ENCODE measurements at places on chromosomes 13 and 19. TPM values are rescaled to one million over a fixed set of nuclear protein-coding genes. Genes with fewer than 3 reads are reported as not detected.

CATSPERD gene
- not detected for total RNA-seq

NFIX gene
- total RNA-seq = 10.0 TPM

- no peaks in the 10 kb centered on the region for H3K4me1 ChIP-seq
- H3K27ac ChIP-seq = no peak overlapping the region
- DNase-seq = no peak
- no peak overlapping the region for H3K4me3 ChIP-seq
- peaks cover 25% of the 10 kb centered on the region for H3K36me3 ChIP-seq
Observed at GRCh38 chr19:35885225-35885738, 15.1 kb downstream of the NFKBID start.

DNA sequence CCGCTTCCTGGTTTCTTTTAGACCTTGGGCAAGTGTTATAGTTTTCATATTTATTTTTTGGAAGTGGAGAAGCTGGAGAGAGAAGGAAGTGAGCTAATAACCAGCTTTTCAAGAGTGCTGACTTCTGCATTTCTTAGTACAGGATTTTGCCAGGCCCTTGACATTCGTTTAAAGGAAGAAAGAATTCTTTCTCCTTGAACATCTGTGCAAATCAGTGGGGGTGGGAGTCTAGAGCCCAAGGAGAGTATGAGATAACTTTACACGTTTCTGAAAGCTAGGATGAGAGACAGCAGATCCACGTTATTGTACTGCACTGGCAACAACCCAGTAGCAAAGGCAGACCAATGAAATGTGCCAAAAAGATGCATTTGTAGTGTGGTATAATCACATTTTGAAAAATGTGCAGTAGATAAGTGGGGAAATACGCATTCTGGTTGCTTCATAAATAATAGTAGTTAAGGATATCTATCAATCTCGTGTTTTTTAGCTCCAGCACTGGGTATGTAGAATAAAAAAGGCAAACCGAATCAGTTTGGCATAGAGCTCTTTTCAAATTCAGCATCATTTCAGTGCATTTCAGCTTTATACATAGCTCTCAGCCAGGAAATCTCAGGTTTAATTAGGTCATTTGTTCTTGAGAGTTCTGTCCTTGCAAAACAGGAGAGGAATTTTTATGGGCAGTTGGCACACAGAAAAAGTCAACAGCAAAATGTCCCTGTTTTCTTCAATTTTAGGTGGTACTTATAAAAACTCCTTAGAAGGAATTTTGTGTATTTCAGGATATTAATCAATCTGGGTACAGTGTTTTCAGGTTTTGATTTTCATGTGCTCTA lies 4.3 kb downstream of the RNF113B start:
- H3K4me1 ChIP-seq = peaks cover 38% of the 10 kb centered on the region
- H3K27me3 ChIP-seq = no peaks in the 10 kb centered on the region
- DNase-seq = peak; percentile 45

ZNF730 gene
- total RNA-seq = 3.2 TPM

ICAM4 gene
- total RNA-seq = 2.3 TPM
